Urothelium cell line (cell line): ENCODE measurements at places on chromosomes 4 and X.
A peak's percentile ranks its signal among the peaks of the same experiment; 100 is the strongest.

- no peak for DNase-seq
Measured at GRCh38 chrX:110410603-110411002, 52.0 kb downstream of the RTL9 start.

DNA sequence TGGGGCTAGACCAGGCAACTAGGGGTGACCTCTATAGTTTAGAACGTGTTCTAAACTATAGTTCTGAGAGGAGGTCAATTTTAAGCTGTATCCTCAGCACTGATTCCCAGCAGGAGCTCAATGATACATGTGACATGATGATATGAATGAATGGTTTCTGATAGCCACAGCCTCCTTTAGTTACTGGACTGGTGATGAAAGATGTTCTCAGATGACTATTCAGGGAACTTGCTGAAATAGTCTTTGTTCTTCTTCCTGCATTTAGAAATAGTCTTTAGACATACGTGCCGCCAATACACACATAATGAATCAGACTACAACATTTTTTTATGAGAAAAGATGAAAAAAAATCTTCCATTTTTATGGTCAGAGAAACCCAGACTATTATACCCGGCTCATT is 116.3 kb upstream of the TMEM150C start:
- no peak for DNase-seq

DNA sequence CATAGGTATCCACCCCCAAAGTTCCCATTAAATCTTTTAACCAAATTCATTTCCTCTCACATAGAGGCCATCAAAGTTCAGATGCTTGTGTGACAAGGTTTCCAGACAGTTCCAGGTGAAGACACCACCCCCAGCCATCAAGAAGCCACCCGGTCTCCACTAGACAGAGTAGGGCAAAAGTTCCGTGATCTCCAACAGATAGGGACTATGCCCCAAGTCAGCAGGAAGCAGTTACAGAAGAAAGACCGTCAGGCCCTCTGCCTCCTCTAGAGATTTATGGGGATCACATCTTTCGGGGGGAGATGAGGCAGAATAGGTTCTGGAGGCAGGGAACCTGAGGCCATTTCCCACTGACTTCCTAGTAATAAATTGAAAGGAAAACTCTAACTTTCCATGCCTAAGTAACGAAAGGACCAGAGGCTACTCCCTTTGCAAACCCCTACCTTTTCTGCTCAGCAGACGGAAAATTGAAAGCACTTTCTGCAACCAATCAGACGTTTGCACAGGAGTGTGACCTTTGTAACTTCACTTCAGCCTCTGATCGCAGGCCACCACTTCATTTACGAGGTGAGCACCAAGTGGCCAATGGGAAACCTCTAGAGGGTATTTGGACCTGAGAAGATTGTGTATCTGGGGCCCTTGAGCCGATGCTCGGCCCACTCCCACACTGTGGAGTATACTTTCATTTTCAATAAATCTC is 18.5 kb upstream of the ZNF280C start:
- no peak for DNase-seq

DNA sequence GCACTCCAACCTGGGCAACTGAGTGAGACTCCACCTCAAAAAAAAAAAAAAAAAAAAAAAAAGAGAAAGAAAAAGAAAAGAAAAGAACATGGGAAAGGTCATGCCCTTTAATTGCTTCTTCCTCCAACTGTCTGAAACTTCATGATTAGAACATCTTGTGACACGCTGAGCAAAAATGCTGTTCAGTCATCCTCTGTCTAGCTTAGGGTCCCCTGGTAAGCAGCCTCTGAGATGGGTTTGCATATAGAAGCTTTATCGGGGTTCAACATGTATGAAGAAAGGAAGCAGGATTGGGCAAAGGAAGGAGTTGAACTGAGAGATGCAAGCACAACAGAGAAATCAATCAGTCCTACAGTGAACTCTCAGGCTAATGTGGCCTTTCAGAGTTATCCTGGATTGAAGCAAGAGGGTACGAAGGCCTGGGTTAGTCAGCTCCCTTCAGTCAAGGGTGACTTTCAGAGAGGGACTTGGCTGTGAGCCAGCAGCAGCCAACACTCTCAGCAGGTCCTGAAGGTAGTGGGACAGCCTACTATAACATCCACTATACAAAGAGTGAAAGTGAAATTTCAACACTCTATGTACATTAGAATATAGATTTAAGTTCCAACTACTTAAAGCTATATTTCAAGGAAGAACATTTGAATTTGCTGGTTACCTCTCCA is 11.4 kb downstream of the MAOB start:
- no peak for DNase-seq

- peak; percentile 10 for DNase-seq
Measured at GRCh38 chrX:70998411-70999027, 67.6 kb upstream of the SLC7A3 start.

DNA sequence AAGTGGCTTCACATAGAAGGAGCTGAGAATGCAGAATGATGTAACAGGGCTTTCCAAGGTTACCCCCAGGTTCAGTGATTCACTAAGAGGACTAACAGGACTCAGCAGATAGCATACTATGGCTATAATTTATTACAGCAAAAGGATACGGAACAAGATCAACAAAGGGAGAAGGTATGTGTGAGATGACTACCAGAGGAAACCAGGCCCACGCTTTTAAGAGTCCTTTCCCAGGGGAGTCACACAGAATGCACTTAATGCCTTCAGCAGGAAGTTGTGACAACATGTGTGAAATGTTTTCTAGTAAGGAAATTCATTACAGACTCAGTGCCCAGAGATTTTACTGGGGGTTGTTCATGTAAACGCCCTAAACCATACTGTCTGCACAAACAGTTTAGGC is 373.6 kb upstream of the MAGEB2 start:
- DNase-seq, result no peak

GRCh38 chrX:123918106-123918721 is 43.3 kb upstream of the STAG2 start:
- no peak for DNase-seq

- no peak for DNase-seq
Measured at GRCh38 chr4:141140391-141141200, 7.3 kb upstream of the RNF150 start.

GRCh38 chrX:17829566-17829965 is 31.5 kb downstream of the RAI2 start:
- no peak for DNase-seq

DNA sequence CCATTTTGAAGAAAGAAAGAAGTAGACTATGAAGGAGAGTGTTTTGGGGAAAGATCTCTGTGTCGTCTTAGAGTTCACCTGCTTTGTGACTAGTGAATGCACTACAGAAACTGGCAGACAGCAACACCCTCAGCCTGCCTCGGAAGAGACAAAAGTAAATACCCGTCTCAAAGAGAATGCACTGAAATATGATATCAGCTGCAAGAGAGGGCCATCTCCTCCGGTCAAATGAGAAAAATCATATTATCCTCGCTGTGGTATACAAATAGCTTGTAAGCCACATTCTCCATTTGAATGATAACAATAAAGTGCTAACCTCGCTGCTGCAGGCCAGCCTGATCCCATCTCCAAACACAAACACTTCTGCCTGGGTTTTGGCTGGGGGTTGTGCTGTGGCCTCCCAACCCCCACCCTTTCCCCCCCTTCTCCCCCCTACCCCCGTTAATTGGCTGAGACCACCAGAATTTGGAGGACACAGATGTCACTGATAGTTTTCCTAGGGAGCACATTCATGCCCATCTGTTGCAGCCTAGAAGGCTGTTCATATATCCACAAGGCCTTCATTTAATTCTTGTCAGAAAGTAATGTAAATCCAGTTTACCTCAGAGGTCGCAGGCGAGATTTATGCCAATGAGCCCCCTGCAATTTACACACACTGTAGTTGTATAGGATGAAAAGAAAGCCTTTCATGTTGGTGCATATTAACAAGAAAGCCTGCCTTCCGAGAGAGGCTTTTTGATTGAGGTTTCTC is 46.3 kb downstream of the ALPK1 start:
- DNase-seq, result no peak

DNA sequence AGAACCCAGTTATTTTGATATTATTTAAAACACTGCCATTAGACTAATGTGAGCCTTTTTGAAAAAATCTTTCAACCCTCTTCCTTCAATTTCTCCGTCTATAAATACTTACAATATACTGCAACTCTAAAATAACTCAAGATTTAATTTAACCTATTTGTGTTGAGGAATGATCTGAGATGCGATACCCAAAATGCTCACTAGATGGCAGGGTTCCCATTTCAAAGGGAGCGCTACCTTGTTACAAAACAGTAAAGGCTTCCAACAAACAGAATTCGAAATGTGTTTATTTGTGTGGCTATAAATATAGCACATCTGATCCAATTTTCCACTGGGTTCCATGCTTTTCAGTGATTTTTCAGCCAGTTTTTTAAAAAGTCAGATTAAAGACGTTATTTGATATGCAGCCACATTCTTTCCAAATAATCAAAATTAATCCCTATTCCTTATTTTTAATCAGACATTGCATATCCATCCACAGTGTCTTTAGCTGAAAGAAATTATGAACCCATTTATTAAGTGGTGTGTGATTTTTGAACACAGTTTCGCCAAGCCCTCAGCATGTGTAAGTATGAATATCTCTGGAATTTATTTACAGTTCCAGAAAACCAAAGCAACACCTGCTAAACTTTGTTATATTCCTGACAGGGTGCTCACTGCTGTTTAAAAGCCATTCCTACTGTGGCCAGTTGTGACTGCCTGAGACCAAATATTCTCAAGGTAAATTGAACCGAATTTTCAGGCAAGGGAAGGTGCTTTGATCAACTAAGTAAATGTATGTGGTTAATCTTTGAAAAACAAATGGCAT is 668.0 kb upstream of the LCORL start:
- DNase-seq, result peak; percentile 18

- no peak for DNase-seq
Measured at GRCh38 chr4:18930487-18930886, 908.9 kb upstream of the LCORL start.

GRCh38 chr4:150570862-150571261 is 11.1 kb upstream of the MAB21L2 start:
- DNase-seq, result no peak

- DNase-seq, result peak; percentile 5
Measured at GRCh38 chrX:134180601-134181274, 56.2 kb upstream of the CCDC160 start.

GRCh38 chr4:168633064-168633463 is 136.2 kb downstream of the PALLD start:
- no peak for DNase-seq

DNA sequence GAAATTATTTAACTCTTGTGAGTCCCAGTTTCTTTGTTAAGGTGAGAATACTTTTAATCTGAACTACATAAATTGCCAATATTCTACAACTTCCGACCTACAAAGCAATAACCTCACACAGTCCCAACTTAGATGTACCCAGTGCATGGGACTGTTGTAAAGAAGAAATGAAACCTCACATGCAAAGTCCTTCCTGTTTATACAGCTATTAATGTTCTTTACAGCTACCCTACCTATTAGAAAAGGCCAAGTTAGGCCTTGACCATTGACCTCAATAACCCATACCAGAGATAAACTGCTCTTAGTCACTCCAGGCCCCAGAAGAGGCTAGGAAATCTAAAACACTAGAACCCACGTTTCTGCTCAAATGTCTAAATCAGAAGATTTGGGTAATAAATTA is 920.1 kb upstream of the TENM3 start:
- DNase-seq, result no peak

- DNase-seq, result no peak
Measured at GRCh38 chr4:141614878-141615586, 21.4 kb upstream of the IL15 start.

DNA sequence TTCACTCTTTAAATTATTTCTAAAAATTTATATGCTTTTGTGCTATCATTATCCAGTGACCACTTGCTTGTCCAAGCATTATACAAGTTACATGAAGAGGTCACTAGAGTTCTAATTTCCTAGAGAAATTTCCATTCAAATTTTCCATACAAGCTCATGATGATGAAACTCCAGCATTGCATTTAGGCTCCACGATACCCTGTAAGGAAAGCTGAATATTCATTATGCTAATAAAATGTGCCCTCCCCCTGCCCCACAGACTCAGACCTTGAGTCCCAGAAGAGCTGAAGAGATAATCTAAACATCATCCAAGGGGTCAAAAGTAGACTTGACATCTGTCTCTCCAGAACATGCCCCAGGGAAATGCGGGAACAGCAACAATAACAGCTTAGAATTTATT is 19.6 kb upstream of the FAM156A start:
- no peak for DNase-seq

GRCh38 chr4:70925899-70926635 is 23.9 kb downstream of the MOB1B start:
- no peak for DNase-seq

DNA sequence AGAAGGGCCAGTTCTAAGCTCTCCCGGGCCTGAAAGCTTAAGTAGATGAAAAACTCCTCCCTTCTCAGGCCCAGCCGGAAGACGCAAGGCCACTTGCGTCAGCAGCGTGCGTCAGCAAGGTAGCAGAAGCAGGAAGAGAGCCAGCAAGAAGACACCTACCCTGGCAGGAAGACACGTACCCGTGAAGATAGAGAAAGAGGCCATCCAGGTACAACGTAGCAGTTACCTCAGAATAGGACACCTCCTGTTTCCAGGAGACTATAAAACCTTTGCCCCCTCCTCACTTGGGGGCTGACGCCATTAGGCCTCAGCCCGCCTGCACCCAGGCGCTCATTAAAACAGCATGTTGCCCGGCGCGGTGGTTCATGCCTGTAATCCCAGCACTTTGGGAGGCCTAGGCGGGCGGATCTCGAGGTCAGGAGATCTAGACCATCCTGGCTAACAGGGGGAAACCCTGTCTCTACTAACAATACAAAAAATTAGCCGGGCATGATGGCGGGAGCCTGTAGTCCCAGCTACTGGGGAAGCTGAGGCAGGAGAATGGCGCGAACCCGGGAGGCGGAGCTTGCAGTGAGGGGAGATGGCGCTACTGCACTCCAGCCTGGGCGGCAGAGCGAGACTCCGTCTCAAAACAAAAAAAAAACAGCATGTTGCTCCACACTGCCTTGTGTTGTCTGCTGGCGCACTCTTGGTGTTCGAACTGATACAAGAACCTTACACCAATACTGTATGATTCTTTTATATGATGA is 242.7 kb upstream of the NWD2 start:
- peak; percentile 72 for DNase-seq

DNA sequence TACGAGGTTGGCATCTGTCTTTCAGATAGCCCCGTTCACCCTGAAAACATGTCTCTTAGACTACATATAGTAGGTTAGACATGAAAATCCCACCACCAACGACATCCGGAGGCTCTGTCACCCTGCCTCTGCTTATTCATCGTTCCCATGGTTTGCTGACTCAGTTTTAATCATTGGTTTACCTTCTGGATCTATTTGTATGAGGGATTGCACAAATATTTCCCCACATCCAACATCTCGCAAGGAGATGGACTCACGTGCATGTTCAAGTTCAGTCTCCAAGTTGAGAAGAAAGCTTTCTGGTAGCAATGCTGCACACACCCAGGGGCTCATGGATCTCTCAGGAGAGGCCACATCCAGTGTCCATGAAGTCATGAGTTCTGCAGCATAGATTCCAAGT is 10.8 kb downstream of the CETN2 start:
- no peak for DNase-seq

- DNase-seq, result peak; percentile 21
Measured at GRCh38 chrX:15947648-15948317, 93.2 kb upstream of the AP1S2 start.
